CD4-positive, alpha-beta T cell (primary cell): ENCODE measurements at places on chromosomes 6 and 20.

DNA sequence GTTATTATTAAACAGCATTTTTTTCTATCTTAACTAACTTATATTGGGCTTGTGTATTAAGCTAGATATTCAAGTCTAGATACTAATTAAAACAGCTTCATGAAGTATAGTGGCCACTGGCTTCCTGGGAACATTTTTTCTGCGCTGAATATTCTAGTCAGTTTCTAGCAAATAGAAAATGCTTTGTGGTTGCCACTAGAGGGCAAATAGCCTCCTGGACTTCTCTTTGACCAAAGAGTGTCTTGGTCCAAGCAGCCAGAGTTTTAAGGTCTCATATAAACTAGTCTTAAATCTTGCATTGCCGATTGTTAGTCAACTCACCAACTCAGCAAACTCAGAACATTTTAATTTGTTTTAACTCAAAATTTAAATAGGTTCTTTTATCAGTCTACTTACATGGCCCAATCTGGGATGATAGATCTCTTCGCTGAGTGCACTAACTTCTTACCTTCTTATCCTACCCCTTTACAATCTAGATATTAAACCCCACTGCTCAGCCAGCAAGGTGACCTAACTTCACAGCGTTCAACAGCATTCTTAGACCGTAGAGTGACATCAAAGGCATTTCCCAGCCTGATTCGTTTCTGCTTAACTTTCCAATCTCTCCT, 24.6 kb upstream of the ID4 start:
- DNase-seq, result no peak

DNA sequence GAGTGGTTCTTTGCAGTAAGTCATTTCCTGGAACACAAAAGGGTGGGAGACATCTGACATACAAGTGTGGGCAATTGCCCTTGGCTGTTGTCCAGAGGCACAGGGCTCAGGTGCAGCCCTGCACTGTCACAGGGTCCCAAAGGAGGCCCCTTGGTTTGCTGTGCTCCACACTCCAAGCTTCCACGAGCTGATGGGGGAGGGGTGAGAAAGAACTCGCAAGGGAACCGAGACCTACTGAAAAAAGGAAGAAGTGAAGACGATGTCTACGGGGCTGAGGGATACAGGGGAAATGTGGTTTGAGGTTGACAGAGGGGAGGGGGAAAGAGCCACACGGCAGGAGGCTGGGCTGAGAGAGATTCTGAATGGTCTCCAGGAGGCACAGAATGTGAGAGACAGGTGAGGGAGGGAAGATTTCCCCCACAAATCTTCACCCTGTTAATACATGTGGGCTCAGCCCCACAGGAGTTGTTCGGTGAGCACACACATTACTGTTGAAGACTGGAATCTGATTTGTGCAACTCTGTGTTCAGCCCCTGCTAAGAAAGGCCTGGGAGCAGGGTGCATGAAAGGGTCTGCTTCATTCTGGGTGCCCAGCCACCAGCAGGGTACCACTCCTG, 123.4 kb downstream of the LY86 start:
- DNase-seq, result no peak

- DNase-seq, result no peak
Observed at GRCh38 chr6:84425971-84426705, 198.7 kb upstream of the CEP162 start.

DNA sequence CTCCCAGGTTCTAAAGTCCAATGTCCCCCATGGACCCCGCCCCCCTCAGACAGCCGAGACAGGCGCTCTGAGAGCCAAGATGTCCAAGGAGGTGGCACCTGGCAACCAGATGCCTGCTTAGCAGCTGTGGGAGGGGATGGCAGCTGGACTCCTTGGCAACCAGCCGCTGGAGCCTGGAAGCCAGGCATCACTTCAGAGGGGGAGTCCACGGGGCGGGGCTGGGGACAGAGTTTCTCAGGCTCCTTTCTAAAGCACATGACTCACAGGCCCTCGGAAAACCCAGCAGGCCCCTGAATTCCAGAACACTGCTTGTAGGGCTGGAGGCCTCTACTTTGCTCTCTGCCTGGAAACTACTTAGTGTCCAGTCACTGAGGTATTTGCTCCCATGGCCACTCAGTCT, 51.5 kb downstream of the PREX1 start:
- no peak for DNase-seq

DNA sequence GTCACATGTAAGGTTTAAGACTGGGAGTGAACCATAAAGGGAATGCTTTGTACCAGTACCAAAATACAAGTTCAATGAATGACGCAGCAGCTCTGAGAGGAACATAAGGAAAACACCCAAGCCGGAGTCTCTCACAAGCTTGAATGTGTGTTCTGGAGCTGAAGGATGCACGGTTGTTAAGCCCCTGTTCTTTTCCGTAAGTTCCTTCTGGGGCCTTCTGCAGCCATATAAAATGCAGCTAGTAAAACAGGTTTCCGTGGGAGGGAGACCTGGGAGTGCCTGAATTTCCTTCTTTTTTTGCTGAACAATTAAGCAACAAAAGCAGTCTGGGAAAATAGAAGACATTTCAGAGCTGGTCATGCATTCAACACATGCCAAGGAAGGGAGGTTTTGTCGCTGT, 73.2 kb upstream of the JAG1 start:
- no peak for DNase-seq

- DNase-seq, result no peak
Observed at GRCh38 chr6:139695361-139695760, 320.9 kb upstream of the CITED2 start.

DNA sequence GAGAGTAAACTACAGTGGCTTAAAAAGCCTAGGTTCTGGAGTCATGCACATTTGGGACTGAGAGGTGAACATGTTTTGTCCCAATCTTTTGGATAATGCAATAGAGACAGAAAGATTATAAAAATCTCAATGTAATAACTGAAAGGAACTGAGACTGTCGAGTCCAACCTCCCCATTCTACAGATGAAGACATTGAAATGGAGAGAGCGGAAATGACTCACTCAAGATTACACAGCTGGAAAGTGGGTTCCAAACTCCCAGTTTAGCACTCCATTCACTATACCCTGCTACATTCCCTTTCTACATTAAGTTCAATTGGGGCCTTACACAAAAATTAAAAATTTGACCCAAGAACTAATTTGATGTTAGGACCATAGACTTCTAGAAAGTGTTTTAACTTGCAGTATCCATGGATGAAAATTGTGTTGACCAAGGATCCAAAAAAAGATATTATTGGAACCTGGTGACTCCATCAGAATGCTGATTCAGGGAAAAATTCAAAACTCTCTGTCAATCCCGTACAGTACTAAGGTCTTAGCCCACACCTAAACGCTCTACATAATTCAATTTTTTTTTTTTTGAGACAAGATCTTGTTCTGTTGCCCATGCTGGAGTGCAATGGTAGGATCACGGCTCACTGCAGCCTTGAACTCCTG, 1.5 kb upstream of the ILRUN start:
- DNase-seq, result no peak

DNA sequence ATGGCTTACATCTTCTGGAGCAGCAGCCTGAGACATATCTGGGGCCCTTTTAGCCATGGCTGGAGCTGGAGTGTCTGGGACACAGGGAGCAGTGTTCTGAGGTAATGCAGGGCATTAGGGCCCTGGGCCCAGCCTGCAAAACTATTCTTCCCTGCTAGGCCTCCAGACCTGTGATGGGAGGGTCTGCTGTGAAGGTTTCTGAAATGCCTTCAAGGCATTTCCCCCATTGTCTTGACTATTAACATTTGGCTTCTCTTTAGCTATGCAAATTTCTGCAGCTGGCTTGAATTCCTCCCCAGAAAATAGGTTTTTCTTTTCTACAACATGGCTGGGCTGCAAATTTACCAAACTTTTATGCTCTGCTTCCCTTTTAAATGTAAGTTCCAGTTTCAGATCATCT, 61.5 kb downstream of the EDN1 start:
- DNase-seq, result no peak

GRCh38 chr6:25278261-25278913, 787 bp upstream of the CARMIL1 start:
- DNase-seq, result no peak

- no peak for DNase-seq
Observed at GRCh38 chr6:66499851-66500250, 792.8 kb upstream of the EYS start.

DNA sequence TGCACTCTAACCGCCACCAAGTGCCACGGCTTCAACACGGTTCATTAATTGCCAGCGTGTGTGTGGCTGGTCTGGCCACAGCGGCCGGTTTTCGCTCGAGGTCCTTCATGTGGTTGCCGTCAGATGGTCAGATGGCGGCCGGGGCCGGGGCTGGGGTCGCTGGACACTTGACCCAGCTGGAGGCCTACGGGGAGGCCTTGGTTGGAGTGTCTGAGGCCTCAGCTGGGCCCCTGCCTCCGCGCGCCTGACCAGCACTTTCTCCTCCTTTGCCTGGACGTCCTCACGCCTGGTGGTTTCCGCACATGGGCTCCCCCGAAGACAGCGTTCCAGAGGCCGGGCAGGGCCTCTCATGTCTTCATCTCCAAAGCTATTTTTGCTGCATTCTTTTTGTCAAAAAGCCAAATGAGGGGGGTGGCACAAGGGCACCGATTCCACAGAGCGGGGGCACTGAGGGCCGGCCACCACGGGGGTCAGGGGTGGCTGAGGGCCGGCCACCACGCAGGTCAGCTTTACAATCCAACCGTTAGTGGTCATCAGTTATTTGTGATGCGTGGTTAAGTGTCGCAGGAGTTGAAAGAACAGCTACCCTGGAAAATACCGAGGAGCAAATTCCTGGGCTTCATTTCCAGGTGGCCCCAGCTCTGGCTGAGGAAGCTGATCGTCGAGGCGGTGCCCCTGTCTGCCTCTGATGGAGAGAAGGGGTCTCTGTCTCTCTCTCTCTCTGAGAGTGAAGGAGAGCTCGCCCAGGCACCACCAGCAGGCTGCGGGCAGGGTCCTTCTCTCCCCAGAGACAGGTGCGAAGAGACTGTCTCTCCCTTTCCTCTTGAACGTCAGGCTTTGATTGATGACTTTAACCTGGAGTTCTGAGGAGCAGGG, 50.5 kb upstream of the FRMD1 start:
- DNase-seq, result no peak

GRCh38 chr20:60459212-60459611, 501.0 kb downstream of the CDH26 start:
- no peak for DNase-seq

GRCh38 chr6:40780637-40781036, 193.5 kb upstream of the LRFN2 start:
- no peak for DNase-seq

- DNase-seq, result no peak
Observed at GRCh38 chr20:38001173-38001875, 31.9 kb downstream of the TTI1 start.

DNA sequence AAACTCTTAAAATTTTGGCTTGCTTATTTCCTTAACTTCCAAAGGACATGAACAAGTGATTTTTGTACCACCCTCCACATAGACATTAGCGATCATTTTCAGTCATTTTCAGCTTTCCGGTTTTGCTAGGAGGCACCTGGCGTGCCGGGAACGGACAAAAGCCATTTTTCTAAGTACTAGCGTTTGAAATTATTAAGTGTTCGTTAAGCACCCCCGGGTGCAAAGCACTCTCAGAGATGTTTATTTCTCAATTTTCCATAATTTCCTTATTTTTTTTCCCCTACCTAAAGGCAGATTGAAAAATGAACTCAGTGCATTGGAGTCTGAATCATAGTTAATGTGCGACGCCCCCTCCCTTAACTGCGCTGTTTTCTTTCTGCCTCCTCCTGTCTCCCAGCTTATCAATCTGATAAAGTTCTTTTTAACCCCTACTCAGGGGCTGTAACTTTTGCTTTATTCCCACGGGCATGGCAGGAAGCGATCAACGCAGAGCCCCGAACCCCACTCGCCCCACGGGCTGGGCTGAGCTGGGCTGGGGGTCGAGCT, 58.2 kb downstream of the ZNF831 start:
- no peak for DNase-seq
